ENCODE measurements at places on chromosomes 11 and 22.

DNA sequence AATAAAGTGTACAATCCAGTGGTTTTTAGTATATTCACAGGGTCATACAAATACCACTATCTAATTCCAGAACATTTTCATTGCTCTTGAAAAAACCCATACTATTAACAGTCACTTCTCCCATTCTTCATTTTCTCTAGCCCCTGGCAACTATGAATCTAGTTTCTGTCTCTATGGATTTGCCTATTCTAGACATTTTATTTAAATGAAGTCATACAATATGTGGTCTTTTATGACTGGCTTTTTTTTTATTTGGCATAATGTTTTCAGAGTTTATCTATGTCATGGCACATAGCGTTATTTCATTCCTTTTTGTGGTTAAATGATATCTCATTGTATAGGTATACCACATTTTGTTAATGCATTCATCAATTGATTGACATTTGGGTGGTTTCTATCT is 59.4 kb downstream of the KDM2A start:
- DNase-seq = peak; percentile 42

GRCh38 chr11:103997082-103997481 is 39.4 kb upstream of the DDI1 start:
- DNase-seq = no peak

DNA sequence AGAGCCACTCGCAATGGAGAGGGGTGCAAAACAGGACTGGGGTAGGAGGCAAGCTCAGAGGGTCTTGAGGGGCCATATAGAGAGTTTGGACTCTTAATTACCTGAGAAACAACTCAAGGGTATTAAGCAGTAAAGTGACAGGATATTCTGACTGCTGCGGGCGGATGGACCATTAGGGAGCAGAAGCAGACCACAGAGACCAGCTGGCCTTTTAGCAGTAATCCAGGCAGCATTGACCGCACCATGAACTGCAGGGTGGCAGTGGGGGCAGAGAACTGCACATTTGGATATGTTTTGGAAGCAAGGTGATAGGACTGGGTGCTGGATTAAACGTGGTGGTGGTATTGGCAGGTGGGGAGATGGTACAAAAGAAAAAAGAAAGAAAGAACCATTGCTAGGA is 125.3 kb downstream of the DBX1 start:
- no peak for DNase-seq

GRCh38 chr11:12677131-12677530 is 2.9 kb downstream of the TEAD1 start:
- peak; percentile 50 for DNase-seq

GRCh38 chr11:77276271-77276670 is 25.2 kb downstream of the GDPD4 start:
- no peak for DNase-seq

DNA sequence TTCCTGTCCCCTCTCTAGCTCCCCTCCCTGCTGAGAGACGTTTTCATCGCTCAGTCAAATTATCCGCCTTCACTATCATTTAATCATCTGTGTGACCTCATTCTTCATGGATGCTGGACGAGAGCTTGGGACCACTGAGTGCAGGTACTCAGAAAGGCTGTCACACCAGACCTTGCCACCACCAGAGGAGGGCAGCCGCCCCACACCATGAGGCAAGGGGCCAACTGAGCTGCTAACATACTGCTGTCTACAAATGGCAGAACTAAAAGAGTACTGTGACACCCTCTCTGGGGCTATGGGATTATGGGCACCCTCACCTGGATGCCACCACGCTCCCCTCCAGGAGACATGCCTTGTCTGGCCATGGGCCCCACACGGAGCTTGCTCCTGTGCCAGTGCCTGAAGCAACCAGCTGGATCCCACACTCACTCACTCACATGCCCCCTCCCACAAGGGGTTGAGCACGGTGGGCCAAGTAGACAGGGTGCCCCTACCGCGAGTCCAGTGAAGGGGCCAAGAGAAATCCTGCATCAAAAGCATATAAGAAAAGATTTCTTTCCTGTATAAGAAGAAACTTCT is 670.0 kb upstream of the CCDC90B start:
- DNase-seq = no peak

DNA sequence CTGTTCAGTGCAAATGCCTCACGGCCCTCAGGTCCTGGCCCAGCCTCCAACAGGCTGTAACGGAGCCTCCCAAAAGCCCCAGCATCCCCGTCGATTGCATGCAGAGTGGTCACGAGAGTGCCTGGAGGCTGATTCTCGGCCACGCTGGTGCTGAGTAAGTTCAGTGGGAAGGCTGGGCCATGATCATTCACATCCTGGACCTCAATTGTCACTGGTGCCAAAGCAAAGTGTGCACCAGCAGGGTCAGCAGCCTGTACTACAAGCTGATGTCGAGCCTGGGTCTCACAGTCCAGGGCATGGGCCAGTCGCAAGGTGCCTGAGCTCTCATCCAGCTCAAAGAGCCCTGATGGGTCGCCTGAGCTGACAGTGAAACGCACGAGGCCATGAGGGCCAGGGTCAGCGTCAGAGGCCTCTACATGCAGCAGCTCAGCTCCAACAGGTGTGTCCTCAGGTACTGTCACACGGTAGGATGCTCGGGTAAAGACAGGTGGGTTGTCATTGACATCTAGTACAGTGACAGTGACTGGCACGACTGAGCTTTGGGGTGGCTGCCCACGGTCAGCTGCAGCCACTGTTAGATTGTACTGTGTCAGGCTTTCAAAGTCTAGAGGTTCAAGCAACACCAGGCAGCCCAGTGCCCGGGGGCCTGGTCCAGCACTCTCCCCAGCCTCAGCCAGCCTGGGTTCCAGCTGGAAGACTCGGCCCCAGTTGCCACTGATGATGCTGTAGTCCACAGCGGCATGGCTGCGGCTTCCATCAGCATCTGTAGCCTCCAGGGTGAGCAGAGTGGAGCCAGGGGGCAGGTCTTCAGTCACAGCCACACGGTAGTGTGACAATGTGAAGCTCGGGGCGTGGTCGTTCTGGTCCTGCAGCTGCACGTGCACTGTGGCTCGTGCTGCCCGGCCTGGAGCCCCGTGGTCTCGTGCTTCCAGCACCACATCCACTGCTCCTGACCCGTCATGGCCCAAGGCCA is 4.5 kb upstream of the TPP1 start:
- no peak for DNase-seq

DNA sequence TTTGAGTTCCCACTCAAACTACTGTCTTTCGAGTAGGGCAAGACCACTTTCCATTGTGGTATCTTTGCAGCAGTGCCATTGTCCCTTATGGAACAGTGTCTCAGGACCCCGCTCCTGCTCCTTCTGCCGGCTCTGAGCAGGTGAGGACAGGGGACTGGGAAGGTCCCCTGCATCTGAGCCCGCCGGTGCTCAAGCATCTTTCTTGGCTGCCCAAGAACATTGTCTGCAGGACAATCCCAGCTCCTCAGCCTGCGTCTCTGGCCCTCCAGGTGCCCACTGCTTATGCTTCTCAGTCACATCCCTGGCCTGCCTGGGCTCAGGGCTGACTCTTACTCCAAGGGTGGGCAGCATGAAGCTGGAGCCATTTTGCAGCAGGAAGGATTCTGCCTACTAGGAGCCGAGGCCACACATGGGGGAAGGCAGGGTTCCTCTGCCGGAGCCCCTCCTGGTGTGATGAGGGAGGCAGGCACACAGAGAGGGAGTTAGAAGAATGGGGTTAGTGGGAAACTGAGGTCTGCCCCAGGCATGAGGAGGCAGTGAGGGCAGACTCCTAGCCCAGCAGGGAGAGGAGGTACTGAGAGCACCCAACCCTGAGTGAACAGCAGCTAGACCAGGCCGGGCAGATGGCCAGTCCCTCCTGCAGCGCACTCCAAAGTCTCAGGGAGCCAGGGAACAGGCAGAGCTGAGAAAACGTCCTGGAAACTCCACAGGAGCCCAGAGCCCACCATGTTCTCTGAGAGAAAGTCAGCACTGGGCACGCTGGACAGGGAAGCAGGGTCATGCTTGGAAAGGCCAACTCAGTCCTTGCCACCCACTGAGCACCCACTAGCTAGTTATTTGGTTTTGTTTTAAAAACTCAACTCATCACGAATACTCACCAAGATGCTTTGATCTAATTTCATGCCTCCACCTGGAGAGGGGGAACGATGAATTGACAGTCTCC is 7.5 kb upstream of the PPARA start:
- DNase-seq = no peak

GRCh38 chr11:121932646-121933185 is 183.3 kb downstream of the BLID start:
- peak; percentile 44 for DNase-seq

DNA sequence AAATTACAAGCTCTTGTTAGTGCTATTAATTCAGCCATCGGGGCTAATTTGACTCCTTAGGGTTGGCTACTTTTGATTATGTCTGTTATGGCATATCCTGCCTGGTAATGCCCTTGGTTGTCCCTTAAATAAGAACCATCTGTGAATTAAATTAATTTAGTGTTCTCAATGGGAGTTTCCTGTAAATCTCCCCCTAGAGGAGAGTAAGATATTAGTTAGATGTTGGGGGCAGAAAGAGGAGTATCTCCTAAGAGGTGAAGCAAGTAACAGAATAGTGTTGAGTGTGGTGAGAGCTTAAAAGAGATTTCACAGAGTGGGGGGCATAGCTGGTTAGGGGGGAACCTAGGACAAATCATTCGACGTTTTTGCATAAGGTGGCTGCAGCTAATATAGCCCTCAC is 1126.9 kb downstream of the JRKL start:
- DNase-seq = no peak

DNA sequence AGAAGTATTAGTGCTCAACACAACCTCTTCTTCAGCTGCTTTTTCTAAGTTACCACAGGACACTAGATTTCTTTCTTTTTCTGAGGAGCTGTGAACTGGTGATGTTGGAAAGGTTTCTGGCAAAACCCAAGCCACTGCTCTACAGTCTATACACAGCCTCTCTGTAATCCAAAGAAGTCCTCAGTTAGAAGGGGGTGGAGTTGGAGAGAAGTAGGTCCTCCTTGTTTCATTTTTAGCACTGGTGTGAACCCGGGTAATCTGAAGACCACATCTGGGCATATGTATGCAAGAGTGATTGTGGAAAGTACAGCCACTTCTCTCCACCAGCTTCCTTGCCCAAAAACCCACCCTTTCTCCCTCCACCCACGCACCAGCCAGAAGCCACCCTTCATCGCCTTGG is 1168.1 kb downstream of the LRRC4C start:
- DNase-seq = no peak

DNA sequence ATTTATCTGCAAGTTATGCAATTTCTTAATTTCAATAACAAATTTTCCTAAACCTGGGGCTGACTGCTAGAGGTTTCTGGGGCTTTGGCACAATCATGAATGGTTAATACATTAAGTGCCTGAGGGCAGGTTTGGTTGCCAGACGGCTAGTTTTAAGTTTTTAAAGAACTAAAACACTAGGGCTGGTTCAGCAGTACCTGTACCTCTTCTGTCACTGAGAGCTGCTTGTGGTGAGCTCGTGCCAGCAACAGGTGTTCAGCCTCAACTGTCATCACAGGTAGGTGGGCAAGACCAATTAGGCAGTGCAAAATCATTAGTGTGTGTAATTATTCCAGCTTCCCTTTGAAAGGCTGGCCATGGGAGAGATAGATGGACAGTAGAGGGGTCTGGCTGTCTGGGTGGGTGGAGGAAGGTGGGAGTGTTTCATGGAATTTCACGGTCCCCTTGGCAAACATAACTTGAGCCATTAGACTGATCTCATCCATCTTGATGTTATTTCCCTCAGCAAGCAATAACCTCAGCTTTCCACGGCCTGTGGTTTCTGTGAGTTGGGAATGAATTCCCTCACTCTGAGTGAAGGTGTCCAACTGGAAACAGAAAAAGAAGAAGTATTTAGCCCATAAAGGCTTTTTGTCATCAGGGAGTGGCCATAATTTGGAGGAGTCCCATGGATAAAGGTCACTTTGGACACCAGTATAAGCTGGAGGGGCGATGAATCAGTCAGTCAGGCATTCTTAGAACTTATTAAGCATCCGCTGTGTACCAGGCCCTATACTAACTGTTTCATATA is 114.8 kb downstream of the SNX19 start:
- peak; percentile 55 for DNase-seq

- no peak for DNase-seq
Measured at GRCh38 chr11:13672576-13673210, 4.2 kb downstream of the FAR1 start.

DNA sequence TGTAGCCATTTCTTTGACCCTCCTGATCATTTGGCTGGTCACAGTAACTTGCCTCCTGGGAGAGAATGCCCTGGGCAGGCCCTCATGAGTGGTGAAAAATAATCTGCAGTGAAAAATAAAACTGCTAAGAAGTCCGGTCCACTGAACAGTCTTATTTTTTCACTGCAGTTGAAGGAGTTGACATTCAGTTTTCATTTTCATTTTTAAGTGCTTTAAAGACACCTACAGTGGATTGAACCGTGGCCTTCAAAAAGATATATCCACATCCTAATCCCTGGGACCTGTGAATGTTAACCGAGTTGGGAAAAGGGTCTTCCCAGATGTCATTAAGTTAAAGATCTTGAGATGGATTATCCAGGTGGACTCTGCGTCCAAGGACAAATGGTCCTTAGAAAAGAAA is 153.6 kb upstream of the GRK3 start:
- no peak for DNase-seq

- peak; percentile 55 for DNase-seq
Measured at GRCh38 chr22:38230108-38230825, 28.5 kb downstream of the MAFF start.

DNA sequence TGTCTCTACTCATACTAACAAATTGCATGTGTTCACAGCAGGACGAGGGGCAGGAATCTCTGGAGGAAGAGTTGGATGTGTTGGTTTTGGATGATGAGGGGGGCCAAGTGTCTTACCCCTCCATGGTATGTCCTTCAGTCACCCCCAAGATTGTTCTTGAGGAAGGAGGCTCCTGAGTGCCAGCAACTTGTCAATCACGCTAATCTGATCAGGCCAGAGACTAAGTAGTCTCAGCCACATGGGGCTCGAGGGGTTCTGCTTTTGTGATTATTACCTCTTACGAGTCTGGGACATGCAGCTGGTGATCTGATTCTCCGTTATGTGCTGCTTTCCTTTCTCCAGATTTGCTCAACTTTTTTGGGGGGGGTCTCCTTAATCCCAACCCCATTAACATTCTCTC is 54.3 kb downstream of the CTNND1 start:
- DNase-seq = no peak

DNA sequence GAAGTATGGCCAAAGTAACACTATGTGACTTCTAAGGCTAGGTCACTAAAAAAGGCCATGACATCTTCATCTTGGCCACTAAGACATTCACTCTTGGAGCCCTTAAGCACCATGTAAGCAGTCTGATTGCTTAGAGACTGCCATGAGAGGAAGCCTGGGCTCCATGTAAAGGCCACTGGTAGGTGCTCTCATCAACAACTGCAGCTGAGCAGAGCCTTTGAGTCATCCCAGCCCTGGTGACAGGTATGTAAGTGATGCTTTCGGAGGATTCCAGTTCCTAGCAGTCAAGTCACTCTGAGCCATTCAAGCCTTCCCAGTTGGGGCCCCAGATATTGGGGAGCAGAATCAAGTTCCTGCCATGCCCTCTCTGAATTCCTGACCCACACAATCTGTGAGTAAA is 26.2 kb downstream of the GAB2 start:
- DNase-seq = no peak

DNA sequence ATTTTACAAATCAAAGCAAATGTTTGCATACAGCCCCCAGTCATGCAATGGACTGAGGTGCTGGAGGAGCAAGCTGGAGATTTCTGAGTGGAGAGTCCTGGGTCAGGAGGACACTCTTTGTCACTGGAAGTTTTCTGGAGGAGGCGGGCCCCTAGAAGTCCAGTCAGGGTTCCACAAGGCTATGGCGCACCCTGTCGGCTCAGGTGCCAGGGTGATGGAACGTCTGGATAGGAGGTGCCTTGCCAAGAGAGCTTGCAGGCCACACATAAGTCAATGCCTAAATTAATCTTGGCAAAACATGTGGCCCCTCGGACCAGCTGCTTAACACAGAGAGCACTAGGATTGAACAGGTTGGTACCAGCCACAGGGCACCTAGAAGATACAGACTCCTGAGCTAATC is 174.7 kb upstream of the CADM1 start:
- no peak for DNase-seq

Data from fibroblast of skin of right quadriceps (primary cell).